ENCODE measurements at places on chromosomes 3 and 15. TPM values are rescaled to one million over a fixed set of nuclear protein-coding genes. Genes with fewer than 3 reads are reported as not detected.
A peak's percentile ranks its signal among the peaks of the same experiment; 100 is the strongest.

GRCh38 chr3:117141812-117142211 is 432.2 kb downstream of the TUSC7 start:
- no peaks in the 10 kb centered on the region for H3K4me1 ChIP-seq
- H3K27ac ChIP-seq = no peak overlapping the region
- H3K4me3 ChIP-seq = no peak overlapping the region
- DNase-seq = no peak
- H3K27me3 ChIP-seq = no peaks in the 10 kb centered on the region

Gene MUSTN1
- not detected for polyA plus RNA-seq

Gene UNC13C
- 71.7 TPM for polyA plus RNA-seq

Gene CHD2
- polyA plus RNA-seq = 53.6 TPM

Gene C3orf85
- polyA plus RNA-seq = not detected

Gene PLSCR2
- not detected for polyA plus RNA-seq

Gene ABI3BP
- 0.17 TPM for polyA plus RNA-seq

Gene TMEM212
- polyA plus RNA-seq = not detected

DNA sequence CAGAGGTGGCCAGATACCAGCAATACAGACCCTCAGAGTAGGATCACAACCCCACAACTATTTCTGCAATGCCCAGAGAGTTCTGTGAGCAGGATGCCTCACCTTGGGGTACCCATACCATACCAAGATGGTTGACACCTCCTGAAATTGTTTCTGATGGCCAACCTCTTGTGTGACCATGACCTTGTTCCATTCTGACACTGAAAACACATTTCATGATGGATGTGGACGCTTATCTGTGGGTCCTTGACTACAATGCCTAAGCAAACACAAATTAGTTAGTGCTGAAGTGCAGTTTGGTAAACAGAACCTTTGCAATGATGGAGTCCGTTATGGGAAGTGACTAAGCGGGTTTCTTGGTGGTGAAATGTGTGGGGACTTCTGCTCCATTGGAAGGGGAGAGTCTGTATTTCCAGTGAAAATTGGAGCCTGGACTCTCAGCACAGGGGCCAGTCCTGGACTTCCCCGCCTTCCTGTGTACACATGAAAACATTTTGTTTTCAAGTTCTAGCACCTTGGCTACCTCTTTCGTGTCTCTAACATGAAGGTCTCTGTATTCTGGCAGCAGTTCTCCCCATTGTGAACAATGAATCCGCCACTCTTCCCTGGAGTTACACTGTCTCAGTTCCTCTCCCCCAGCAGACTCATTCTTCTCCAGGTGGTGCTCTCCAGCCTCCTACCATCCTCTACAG is 106.2 kb downstream of the XXYLT1 start:
- H3K27me3 ChIP-seq = no peaks in the 10 kb centered on the region
- H3K36me3 ChIP-seq = no peaks in the 10 kb centered on the region
- H3K27ac ChIP-seq = no peak overlapping the region
- DNase-seq = no peak
- peaks cover 24% of the 10 kb centered on the region for H3K4me1 ChIP-seq

DNA sequence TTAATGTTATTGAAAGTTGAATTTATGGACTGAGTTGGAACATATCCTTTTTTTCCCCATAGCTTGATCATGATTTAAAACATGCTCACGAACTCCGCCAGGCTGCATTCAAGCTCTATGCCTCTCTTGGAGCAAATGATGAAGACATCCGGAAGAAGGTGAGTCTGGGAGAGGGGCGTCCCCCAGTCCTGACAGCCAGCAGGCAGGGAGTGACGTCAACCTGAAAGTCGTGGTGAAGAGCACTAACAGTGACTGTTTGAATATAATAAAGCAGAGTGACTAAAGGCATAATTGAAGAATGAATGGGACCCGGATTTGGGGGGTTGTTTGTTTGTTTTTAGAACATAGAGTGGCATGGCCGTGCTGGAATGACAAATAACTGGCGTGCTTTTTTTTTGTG is 57.9 kb downstream of the ARMC8 start:
- DNase-seq = no peak
- no peak overlapping the region for H3K27ac ChIP-seq
- no peaks in the 10 kb centered on the region for H3K27me3 ChIP-seq

Gene UROC1
- not detected for polyA plus RNA-seq

- no peaks in the 10 kb centered on the region for H3K36me3 ChIP-seq
- no peak overlapping the region for H3K4me3 ChIP-seq
- no peaks in the 10 kb centered on the region for H3K27me3 ChIP-seq
- no peak overlapping the region for H3K27ac ChIP-seq
These were observed 25.8 kb downstream of the TIMP4 start for GRCh38 chr3:12132881-12133280.

DNA sequence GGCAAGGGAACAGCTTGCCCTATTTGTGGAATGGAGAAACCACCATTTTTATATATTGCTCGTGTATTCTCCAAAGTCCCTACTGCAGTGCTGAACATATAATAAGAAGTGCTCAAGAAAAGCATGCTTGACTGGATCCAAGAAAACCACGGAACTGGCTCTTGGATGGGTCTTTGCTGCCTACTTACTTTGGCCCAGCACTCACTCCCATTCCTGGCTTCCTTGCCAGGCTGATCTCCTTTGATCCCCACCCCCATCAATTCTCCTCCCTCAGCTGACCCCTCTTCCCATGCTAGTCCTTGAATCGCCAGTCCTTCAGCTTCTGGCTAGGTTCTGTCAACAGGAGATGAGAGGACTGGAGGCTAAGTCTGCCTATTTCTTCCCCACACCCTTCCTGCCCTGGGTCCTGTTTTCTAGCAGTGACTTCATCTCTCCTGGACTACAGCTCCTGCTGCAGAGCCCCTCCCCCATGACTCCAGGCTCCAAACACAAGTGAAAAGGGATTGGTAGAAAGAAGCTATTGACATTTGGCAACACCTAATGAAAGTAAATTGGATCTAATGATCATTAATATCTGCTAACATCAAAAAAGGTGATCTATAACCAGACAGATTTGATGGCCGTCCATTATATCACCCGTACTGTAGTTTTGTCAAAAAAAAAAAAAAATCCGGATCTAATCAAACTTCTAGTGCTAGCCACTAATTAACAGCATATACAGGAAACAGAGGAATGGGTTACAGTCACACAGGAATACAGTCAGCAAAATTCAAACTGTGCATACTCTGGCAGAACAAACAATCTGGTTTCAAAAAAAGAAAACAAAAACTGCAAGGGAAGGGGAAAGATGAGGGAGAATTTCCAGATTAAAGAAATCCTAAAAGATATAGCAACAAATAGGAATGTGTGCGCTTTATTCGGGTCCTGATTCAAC is 7.8 kb downstream of the FAM240A start:
- no peaks in the 10 kb centered on the region for H3K36me3 ChIP-seq
- no peaks in the 10 kb centered on the region for H3K4me1 ChIP-seq
- H3K27me3 ChIP-seq = peaks cover 10% of the 10 kb centered on the region
- H3K27ac ChIP-seq = no peak overlapping the region
- H3K4me3 ChIP-seq = no peak overlapping the region

Gene KLF15
- polyA plus RNA-seq = not detected

DNA sequence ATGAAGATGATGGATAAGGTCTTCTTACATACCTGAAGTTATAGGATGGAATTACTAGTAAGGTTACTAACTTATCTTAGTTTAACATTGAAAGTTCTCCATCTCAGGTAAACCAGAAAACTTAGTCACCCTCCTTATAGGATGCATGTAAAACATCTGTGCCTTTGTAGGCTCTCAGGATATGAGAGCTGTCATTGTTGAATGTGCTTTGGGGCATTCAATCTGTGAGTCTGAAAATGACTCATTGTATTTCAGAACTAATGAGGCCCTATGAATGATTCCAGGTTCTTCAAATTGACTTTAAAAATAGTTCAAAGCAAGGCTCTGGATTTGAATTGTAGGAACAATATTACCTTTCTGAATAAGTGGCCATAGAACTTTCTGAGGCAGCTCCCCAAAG is 237.7 kb upstream of the AZI2 start:
- no peaks in the 10 kb centered on the region for H3K36me3 ChIP-seq
- no peak overlapping the region for H3K4me3 ChIP-seq
- H3K27me3 ChIP-seq = no peaks in the 10 kb centered on the region
- DNase-seq = no peak

GRCh38 chr15:96326328-96327154 is 4.0 kb upstream of the NR2F2 start:
- peak overlapping the region; percentile 55 for H3K4me3 ChIP-seq
- peaks cover 26% of the 10 kb centered on the region for H3K27me3 ChIP-seq
- DNase-seq = no peak
- 0 out of 2 replicates have a peak overlapping the region, but pooled peaks have one; percentile 25 for H3K27ac ChIP-seq
- H3K36me3 ChIP-seq = no peaks in the 10 kb centered on the region

DNA sequence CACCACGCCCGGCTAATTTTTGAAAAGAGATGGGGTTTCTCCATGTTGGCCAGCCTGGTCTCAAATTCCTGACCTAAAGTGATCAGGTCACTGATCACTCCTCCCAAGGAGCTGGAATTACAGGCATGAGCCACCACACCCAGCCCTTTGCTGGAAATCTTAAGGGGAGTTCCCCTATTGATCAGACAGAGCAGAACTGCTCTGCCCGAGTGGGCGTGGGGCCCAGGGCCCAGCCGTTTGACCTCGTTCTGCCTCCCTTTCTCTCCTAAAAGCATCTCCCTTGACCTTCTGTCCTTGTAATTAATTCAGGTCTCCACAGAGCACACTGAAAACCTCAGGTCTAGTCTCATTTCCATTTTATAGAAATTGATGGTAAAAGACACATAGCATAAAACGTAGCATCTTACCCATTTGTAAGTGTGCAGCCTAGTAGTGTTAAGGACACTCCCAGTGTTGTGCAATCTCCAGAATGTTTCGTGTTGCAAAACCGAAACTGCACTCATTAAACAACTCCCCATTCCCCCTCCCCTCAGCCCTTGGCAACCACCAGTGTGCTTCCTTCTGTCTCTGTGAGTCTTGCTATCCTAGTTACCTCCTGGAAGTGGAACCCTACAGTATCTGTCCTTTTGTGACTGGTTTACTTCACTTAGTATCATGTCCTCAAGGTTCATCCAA is 89.3 kb downstream of the SLCO3A1 start:
- H3K27me3 ChIP-seq = no peaks in the 10 kb centered on the region
- no peak overlapping the region for H3K4me3 ChIP-seq
- no peak overlapping the region for H3K27ac ChIP-seq
- H3K36me3 ChIP-seq = no peaks in the 10 kb centered on the region
- no peak for DNase-seq

DNA sequence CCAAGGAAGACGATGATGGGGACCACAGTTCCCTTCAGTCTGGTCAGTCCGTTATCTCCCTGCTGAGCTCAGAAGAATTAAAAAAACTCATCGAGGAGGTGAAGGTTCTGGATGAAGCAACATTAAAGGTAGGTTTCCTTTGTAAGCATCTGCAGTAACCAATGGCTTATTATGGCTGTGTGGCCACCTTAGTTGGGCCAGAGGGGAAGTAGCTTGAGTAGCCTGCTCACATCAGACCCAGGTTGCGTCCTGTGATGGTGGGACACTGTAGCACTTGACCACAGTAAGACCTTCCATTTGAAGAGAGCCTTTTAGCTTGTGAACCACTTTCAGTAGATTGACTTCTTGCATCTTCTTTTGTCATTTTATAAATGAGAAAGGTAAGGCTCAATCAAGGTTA is 22.6 kb downstream of the STARD5 start:
- H3K27me3 ChIP-seq = no peaks in the 10 kb centered on the region
- no peak for DNase-seq
- peaks cover 57% of the 10 kb centered on the region for H3K4me1 ChIP-seq
- peaks cover 33% of the 10 kb centered on the region for H3K36me3 ChIP-seq
- H3K4me3 ChIP-seq = peak overlapping the region; percentile 62

GRCh38 chr3:191019855-191020254 is 157.4 kb upstream of the GMNC start:
- no peak overlapping the region for H3K27ac ChIP-seq
- DNase-seq = no peak
- no peaks in the 10 kb centered on the region for H3K27me3 ChIP-seq
- H3K4me1 ChIP-seq = no peaks in the 10 kb centered on the region

- H3K27ac ChIP-seq = no peak overlapping the region
- H3K36me3 ChIP-seq = no peaks in the 10 kb centered on the region
- H3K4me3 ChIP-seq = no peak overlapping the region
- DNase-seq = no peak
- no peaks in the 10 kb centered on the region for H3K27me3 ChIP-seq
- H3K4me1 ChIP-seq = no peaks in the 10 kb centered on the region
These were observed 11.2 kb upstream of the ANO10 start for GRCh38 chr3:43632986-43633385.

DNA sequence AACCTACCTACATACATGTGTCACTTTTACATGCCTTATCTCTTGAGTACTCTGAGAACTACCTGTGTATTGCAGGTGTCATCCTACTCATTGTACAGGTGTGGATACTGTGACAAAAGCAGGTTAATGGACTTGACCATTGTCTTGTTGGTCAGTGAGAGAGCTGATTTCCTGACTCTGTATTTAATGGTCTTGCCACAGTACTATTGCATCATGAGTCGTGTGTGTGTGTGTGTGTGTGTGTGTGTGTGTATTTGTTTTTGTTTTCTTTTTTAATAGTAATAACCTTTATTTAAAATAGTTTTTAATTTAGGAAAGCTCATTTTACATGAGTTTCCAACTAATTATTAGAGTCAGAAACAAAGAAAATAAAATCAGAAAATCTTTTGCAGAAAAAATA is 7.7 kb downstream of the SELENOT start:
- DNase-seq = no peak
- peaks cover 18% of the 10 kb centered on the region for H3K4me1 ChIP-seq
- H3K27ac ChIP-seq = no peak overlapping the region

- H3K27ac ChIP-seq = no peak overlapping the region
- H3K4me1 ChIP-seq = peaks cover 8% of the 10 kb centered on the region
- H3K36me3 ChIP-seq = no peaks in the 10 kb centered on the region
- no peak overlapping the region for H3K4me3 ChIP-seq
- H3K27me3 ChIP-seq = no peaks in the 10 kb centered on the region
These were observed 111.4 kb downstream of the DLG1 start for GRCh38 chr3:197186887-197187588.

Gene RAD51
- 55.0 TPM for polyA plus RNA-seq

- no peaks in the 10 kb centered on the region for H3K36me3 ChIP-seq
- no peak for DNase-seq
These were observed 2.9 kb upstream of the ZNF710 start for GRCh38 chr15:89998141-89998661.

DNA sequence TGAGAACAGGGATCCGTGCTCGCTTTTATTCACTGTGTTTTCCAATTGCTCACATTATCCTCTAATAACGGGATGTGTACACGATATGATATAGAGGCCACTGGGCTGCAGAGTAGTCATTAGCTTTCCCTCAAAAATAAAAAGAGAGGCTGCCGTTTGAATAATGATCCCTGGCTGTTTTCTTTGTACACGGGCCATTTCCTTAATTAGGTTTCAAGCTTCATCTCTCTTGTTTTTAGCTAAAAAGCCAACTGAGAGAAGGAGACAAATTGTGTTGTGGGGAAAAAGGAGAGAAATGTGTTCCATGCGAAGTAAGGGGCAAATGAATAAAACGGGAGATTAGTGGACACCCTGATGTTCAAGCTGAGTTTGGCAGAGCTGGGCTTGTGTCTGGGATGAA is 174.2 kb downstream of the CACNA2D3 start:
- no peak overlapping the region for H3K4me3 ChIP-seq
- no peaks in the 10 kb centered on the region for H3K4me1 ChIP-seq
- no peaks in the 10 kb centered on the region for H3K36me3 ChIP-seq
- no peak overlapping the region for H3K27ac ChIP-seq

- no peak overlapping the region for H3K4me3 ChIP-seq
- H3K36me3 ChIP-seq = no peaks in the 10 kb centered on the region
- no peaks in the 10 kb centered on the region for H3K4me1 ChIP-seq
- H3K27me3 ChIP-seq = no peaks in the 10 kb centered on the region
- H3K27ac ChIP-seq = no peak overlapping the region
These were observed 192.9 kb downstream of the NEK10 start for GRCh38 chr3:27176256-27176655.

Gene ROPN1
- polyA plus RNA-seq = not detected

- no peaks in the 10 kb centered on the region for H3K27me3 ChIP-seq
- peaks cover 61% of the 10 kb centered on the region for H3K4me1 ChIP-seq
- no peak for DNase-seq
- H3K4me3 ChIP-seq = peak overlapping the region; percentile 58
These were observed 15.5 kb downstream of the TBC1D2B start for GRCh38 chr15:78061963-78062427.
